D721Med (cell line): ENCODE measurements at places on chromosomes 11 and 22.

DNA sequence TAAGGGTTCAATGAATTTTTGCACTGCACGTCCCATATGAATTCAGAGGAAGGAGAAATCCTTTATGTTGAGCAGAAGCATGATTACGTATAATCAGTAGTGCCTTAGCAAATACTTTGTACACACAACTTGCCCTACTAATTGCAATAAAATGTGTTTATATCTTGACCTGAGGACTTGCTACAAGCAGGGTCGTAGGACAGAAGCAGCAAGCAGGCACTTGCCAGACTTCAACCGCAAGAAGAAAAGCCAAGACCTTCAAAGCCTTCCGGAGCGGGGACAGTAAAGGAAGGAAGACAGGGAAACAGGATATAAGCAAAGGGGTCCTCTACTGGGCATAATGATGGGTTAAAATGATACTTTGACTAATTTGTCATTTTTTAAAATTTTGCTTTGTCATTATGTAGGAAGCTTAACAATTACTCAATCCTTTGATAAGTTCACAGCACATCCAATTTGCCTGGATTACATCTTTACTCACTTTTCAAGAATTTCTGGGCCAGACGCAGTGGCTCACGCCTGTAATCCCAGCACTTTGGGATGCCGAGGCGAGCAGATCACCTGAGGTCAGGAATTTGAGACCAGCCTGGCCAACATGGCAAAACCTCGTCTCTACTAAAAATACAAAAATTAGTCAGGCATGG is 23.2 kb upstream of the UBASH3B start:
- DNase-seq: no peak

GRCh38 chr11:69931994-69932910 is 113.0 kb upstream of the FGF3 start:
- no peak for DNase-seq

- DNase-seq: no peak
These were observed 49.0 kb upstream of the BMAL1 start for GRCh38 chr11:13228572-13228971.

DNA sequence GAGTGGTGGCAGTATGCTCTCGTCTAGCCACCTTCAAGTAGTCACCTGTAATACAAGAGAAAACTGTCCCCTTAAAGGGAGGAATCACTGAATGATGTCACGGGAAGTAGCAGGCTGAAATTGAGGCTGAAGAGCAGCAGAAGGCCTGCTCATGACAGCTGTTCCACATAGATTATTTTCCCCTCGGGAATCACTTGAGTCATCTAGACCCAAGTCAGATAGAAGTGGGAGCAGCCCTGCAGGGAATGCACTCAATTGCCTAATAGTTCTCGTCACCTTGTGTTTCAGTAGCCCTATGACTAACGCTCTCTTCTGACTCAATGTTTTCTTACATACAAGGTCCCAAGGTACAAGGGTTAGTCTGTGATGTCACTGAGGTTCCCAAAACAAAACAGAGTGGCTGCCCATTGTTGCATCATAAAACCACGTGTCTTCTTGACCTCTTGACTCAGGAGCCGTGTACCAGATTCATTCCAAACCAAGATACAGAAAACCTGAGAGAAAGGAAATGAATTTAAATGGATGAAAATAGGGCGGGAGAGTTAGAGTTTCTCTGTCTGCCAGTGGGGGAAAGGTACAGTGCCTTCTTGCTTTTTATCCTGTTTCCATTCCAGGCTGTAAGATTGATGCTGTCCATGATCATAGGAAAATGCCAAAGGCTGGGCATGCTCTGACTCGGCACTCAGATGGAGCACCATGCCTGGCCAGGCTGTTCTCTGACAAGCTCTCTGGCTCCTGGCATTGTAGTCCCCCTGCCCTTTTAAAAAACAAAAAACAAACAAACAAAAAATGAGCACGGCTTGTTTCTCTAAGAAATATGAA is 21.6 kb upstream of the C11orf96 start:
- DNase-seq: no peak

DNA sequence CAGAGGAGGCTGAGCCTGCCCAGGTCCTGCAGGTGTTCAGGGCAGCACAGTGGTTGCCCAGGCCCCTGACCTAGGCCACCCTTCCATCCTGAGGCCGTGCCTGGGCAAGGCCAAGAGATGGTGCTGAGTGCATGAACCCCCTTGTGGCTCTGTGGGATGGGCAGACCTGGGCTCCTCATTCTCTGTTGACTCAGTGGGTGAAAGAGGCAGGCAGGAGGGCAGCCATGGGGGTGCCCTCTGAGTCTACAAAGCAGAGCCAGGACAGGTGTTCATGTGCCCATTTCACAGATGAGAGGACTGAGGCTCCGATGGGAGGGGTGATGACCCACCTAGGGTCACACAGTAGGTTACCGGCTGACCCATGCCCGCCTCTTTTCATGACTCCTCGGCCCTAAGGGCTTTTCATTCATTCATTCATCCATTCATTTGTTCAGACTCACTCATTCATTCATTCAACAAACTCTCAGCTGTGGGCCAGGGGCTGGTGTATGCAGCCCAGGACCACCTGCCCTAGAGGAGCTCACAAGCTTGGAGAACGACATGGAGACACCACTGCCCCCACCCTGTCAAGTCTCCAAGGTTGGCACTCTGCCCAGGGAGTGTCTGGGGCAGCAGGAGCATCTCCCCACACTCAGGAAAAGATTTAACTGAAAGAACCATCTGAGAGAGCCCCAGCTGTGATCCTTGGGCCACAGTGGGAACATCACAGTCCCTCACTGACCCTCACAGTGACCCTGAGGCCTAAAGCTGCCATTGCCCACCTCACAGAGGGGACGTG is 40.5 kb downstream of the IGLL5 start:
- no peak for DNase-seq

- DNase-seq: no peak
These were observed 45.6 kb downstream of the C11orf58 start for GRCh38 chr11:16784097-16784496.

DNA sequence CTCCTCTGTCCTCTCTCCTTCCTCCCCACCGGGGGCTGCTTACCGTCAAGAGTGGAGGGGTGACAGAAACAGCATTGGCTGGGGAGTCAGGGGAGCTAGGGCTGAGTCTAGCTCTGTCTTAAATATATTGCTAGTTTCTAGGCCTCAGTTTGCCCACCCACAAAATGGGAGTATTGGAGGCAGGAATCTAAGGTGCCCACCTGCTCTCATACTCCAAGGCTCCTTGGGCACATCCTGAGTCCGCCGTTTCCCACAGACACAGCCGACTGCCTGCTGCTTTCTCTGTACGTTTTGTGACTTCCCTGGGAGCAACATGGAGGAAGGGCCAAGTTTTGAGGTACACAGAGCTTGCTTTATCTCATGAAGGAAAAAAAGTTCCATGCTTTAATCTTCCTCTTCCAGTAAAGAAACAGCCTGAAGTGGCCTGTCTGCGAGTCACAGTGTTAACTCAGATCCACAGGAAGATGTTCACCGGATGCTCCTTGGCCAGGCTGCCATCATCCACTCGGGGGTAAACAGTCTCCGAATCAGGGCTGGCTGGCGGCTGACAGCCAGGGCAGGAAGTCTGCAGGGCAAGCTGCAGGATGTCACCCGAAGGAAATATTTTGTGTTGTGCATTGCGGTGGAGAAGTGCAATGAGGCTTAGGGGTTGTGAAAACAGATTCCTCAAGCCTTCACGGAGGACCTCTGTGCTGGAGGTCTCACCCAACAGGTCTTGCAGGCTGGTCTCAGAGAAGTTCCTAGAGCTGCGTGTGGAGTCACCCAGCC is 11.0 kb upstream of the CERK start:
- DNase-seq: no peak

- DNase-seq: no peak
These were observed 6.8 kb upstream of the INSC start for GRCh38 chr11:15107730-15108515.

DNA sequence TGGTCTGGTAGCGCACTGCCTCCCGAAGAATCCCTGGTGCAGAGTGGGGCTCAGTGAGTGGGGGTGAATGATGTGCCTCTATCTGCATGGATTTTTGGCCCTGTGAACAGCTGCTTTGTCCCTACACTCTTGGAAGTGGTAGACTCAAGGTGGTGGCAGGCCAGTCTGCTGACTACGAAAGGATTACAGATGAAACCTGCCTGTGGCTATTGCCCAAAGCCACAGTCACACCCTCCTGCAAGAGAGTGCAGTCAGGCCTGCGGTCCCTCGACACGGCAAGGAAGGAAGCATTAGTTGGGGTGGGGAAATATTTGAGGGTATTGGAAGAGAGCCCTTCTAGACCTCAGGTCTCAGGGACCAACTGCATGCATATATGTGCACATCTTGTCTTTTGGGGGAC is 63.7 kb downstream of the DSCAML1 start:
- DNase-seq: no peak

DNA sequence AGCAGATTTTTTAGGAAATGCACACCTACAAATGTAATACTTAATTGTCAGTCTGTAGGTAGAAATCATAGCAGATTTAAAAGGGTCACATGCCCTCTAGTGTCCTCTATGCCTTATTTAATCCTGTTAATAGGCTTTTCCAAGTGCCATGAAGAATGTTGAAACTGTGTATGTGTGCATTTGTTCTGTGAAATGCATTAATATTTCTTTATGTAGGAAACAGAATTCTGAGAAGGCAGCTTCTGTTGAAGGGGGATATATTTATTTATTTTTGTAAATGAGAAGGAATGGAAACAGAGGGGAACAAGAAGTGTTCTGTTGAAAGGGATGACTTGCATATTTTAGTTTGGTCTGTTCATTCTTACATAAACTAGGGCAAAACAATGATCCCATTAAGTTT is 51.0 kb downstream of the SVIP start:
- no peak for DNase-seq

- no peak for DNase-seq
These were observed 1077.4 kb downstream of the BRD1 start for GRCh38 chr22:48750282-48750681.

GRCh38 chr11:67055812-67056211 is 835 bp upstream of the RHOD start:
- DNase-seq: no peak

DNA sequence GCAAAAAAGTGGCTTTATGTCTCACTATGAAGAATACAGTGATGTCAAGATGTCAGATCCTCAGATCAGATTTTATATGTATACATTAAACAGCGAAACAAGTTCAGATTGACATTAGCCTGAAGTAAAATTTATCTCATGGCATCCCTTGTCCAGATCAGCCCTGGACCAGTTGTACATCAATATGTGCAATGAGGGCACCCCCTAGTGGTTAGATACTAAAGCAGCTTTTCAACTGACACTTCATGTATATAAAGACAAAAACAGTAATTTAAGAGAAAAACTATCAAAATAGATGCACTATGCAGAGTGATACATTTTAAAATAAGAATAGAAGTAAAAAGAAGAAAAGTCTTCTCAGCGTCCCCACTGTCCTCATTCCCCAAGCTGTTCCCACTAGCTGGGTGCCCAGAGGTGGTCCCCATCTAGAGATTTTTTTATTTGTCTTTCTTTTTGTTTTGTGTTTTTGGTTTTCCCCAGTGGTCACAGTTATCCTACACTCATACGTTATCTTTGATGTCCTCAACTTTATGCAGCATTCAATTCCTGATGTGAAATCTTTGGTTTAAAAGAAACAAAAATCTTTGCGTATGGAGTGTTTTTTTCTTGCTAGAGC is 2193.4 kb upstream of the RAG2 start:
- no peak for DNase-seq

DNA sequence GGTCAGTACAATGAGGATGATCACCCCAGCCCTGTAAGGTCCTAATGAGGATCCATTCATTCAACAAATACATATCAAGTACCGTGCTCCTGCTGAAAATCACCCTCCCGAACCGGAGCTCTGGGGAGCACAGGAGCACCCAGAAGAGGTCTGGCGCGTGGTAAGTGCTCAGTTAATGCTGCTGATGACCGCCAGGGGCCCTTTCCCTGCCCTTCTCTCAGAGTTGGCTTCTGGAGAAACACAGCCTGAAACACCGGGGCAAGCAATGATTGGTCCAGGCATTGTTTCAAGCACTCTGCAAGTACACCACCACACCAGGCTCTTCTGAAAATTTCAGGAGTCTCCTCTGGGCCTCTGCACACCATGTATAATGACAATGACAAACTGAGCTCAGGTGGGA is 3.8 kb upstream of the CCDC86 start:
- no peak for DNase-seq

GRCh38 chr11:2586087-2586792 is 113.6 kb downstream of the KCNQ1OT1 start:
- DNase-seq: no peak

DNA sequence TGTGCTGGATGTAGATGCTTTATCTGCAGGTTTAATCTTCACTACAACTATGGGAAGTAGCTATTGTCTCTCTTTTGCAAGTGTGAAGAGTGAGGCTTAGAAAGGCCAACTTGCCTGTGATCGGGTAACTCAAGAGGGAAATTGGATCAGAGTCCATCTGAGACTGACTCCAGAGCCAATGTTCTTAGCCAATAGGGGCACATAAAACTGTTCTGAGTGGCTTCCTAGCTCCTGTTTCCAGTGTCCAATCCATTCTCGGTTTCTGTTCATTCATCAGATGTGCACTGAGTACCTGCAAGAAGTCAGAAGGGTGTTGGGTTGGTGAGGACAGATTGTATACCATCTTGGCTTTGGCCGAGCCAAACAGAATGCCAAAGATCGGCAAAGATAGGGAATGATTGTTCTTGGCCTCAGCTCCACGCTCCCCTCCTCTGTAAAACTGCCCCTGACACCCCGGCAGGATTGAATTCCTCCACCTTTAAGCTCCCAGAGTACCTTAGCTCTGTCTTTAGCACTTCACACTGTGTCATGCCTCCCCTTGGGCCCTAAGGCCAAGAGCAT is 100.0 kb downstream of the PTPRJ start:
- DNase-seq: no peak

DNA sequence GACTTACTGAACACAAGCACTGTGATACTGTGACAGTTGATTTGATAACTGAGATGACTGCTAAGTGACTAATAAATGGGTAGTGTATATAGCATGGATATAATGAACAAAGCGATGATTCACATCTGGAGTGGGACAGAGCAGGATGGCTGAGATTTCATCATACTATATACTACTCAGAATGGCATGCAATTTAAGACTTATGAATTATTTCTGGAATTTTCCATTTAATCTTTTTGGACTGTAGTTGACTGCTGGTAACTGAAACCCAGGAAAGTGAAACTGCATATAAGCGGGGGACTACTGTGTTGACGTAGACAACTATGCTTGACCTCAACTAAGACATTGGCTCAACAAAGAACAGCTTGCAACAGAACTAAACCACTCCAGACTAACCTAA is 20.0 kb upstream of the NUCB2 start:
- no peak for DNase-seq

GRCh38 chr22:50738649-50739227 is 734 bp downstream of the ACR start:
- no peak for DNase-seq

GRCh38 chr11:106917973-106918372 is 100.3 kb downstream of the GUCY1A2 start:
- no peak for DNase-seq

GRCh38 chr22:50303848-50304527 is 3.5 kb downstream of the PLXNB2 start:
- no peak for DNase-seq

DNA sequence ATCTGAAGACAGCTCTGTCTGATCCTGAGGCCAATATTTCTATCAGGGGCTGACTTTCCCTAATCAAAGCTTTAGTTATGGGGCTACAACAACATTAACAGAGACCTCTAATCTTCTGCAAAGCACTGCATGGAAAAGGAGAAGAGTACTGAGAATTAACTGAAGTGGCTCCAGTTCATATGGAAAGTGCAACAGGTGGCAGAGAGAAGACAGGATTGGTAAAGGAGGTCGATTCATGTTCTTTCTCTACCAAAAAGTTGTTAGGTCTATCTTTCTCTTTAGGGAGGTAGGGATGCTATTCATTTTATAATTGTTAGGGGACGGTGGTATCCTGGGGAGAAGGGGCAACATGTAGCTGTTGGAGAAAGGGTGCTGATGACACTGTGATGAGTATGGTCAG is 232.7 kb upstream of the NARS2 start:
- DNase-seq: no peak
